Epithelial cell of proximal tubule (primary cell): ENCODE measurements at places on chromosomes 11 and 22.

GRCh38 chr22:37381489-37381888, 45.8 kb downstream of the ELFN2 start:
- DNase-seq, result peak; percentile 16

GRCh38 chr22:43094085-43094484, 4.9 kb upstream of the TTLL1 start:
- DNase-seq, result no peak

DNA sequence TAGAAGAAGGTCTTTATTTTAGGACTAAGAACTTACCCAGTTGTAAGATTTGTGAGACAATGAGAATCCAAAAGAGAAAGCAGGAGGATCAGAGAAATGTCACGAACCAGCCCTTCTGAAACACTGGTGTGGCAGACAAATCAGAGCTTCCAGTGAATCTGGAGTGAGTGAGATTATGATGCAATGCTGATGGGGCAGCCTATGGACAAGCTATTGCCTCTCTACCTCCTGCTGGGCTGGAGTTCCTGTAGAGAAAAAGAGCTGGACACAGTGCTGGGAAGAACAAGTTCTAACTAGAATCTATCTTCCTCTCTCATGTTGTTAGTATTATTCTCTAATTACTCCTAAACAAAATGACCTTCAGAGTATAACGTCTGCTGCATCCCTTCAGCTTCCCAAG, 12.0 kb upstream of the ANO3 start:
- no peak for DNase-seq

DNA sequence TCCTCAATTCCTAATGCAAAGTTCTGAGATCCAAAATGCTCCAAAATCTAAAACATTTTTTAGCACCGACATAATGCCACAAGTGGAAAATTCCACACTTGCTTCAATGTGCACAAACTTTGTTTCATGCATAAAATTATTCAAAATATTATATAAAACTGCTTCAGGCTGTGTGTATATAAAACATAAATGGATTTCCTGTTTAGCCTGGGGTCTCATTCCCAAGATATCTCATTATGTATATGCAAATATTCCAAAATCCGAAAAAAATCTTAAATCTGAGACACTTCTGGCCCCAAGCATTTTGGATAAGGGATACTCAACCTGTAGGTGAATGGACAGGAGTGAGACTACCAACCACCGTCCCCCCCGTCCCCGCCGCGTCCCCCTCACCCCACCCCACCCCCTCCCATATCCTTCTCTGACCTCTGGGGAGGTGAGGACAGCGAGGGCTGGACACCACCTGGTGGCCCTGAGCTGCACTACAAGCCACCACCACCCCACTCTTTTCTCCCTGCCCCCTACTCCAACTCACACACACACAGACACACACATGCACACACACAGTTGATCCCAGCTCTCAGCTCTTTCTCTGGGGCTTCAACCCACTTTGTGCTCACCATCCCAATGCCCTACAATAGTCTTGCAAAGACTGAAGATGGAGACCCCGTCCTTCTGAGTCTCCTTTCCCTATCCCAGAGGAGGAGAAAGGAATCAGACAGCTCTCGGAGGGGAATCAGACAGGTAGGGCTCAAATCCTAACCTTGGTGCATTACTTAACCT, 101.0 kb downstream of the PDE2A start:
- no peak for DNase-seq

DNA sequence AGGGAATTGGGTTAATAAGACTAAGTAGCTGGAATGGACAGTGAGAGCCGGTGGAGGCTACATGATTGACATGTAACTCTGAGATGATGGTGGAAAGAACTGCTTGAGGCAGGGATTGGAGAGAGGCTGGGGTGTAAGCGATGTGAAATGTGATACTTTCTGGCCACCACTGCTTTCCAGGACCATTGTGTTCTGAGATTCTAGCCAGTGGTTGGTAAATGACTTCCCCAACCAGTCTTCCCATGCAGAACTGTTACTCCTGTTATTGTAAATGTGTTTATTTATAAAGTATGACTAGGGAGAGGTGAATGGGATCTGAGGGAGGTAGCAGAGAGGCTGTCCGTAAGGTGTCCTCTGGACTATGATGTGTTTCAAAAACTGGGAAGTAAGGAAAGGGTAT, 18.1 kb downstream of the EXT2 start:
- DNase-seq, result no peak

DNA sequence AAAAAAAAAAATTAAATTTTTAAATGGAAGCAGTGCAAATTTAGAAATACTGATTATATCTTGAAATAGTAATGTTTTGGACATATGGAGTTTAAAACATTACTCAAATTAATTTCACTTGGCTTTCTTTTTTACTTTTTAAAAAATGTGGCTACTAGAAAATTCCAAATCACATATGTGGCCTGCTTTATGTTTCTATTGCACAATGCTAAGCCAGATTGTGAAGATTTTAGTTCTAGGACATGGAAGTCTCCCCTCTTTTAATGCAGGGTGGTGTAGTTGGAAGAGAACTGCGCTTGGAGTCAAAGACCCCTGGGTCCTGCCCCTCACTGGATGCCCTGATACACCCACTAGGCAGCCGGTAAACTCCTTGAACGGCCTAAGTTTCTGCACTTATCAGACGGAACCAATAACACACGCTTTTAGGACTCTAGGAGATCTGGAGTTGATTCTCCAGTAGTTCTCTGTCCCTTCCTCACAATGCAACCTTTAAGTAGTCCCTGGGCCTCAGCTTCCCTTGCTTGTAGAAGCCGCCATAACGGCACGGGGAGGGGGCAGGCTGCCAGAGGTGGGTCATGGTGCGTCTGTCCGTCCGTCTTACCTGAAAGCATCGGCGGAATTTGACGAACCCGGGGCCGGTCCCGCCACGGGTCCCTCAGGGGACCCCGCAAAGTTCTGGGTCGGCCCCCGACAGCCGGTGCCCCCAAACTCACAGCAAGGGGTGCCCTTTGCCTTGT, 505 bp downstream of the FAM227A start:
- DNase-seq, result no peak

DNA sequence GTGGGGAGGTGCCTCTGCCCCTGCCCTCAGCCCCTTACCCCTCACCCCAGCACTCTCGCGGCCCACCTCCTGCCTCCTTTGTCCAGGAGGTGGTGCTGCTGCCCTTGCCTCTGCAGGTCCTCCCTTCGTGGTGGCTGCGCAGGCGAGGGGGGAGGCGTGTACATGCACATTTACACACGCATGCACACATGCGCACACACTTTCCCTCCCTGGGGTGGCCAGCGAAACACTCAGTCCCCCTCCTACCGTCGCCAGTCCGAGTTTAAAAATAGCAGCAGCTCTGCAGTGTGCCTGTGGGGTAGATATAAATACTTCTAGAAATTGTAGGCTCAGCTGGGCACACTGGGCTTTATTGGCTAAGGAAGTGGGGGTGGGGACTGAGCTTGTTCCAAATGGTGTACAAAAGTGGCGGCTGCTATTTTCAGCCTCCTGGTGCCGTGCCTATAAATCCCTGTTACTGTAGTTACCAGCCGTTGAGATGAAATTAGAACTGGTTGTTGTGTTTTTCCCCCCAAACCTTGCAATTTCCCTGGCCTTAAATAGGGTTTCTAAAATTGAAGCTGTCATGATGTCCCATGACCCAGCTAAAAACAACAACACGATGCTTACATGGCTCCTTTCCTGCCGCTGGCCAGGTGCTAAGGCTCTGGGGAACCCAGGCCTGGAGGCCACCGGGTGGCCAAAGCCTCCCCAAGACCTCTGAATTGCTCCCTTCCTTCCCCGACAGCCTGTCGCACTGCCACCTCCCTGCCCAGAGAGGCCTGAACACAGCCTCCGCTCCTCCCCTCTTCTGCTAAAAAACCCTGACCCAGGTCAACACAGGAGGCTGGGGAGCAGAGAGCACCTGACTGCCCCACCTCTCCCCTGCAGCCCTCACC, 12.4 kb downstream of the PICK1 start:
- no peak for DNase-seq

DNA sequence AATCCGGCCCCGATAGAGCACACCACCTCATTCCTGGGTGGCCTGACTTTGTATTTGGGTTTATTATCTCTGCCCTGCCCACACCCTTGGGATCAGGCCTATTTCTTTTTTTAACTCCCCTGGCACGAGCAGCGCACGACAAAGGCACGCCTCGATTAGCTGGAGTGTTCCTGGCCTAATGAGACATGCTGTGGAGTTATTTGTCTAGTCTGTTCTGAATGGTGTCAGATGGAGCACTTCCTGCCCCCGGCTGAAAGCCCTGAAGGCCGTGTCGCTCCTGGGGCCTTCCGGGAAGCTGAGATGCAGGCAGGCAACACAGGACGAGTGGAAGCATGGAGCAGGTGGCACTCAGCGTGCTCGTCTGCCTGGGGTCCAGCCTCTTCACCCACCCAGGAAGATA, 47.1 kb downstream of the LARGE1 start:
- DNase-seq, result no peak

DNA sequence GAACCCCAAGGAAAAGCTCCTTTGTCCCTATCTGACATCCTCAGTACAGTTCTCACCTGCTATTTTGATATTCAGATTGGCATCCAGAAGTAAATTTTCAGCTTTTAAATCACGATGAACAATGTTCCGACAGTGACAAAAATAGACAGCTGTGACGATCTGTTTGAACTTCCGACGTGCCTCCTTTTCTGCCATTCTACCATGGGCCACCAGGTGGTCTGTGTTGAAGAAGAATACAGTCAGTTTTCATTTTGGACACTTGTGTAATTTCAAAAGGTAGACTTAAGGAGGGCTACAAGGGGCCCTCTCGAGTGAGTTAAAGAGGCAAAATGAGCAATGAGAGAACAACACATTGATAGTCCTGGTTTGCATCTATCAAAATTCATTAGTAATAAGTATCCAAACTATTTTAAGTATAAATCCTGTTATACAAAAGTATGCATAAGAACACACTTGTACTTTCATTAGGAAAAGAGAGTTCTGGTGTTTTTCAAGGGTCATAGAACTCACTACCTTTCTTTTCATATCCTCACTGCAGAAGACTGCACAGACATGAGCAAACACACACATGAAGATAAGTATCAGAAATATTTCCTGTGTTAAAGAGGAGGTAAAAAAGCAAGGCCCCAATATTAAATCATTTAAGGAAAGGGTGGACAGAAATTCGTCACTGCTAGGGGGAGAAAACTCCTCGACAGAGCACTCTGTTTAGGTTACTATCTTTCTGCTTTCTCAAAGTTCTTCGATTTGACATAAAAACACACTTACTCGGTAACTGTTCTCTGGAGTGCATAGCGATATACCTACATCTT, 89.9 kb upstream of the APOA1 start:
- DNase-seq, result no peak

DNA sequence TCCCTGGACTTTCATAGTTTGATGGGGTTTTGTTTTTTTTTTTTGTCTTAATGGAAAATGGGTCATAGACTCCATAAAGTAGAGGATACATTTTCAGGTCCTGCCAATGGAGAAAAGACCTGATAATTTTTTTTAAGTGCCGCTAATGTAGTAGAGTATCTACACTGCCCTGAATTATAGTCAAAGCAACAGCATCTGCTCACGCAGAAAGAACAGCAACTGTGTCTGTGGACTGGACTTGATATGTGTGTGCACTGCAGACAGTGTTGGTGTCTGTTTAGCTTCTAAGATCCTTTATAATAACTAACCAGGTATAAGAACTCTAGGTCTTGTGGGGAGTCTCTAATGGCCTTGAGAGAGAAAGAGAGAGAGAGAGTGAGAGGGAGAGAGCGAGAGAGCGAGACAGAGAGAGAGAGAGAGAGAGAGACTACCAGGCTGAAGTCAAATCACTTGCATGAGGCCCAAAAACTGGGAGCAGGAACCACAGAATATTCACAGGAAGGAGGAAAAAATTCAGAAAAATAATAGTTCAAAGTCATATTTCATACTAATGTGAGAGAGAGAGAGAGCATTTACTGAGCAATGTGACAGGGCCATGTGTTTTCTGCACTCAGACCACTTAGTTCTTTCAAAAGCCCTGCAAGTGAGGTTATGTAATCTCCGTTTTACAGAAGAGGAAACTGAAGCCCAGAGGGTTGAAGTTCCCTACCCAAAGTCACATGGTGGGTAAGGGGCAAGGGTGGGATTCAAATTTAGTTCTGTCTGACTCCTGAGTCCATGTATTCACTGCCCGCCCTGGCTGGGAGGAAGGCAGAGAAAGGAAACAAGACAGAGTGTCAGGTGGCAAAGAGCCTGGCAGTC, 8.6 kb upstream of the MIAT start:
- DNase-seq, result no peak

DNA sequence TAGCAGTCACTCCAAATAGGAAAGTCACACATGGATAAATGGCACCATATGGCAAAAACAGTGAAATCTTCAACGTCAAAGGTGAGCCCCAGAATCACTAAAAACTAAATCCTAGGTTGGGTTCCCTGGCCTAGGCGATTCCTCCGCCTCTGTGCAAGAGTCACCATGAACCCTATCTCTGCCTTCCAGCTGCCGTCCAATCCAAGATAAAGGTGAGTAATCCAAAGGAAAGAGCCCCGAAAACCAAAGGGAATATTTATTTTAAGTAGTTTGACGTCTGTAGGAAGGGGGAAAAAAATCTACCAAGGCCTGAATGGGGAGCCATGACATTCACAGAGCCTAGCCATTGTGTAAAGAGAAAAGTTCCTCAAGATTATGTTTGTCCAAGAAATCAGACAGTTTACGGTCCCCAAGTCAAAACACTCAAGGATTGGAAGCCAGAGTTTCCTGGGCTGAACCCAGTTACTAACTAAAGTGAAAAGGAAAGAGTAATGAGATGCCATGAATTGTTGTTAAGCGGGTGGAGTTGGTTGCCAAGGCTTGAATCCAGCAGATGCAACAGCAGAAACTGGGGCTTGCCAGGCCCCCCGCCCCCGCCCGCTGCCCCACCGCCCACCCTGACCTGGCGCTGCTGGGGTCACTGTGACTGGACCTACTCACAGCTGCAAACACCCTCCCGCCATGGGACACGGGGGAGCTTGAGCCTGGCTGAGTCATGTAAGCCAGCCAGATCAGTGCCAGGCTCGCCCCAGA, 39.7 kb upstream of the ETS1 start:
- DNase-seq, result no peak

GRCh38 chr11:12099132-12099873, 11.1 kb upstream of the MICAL2 start:
- no peak for DNase-seq

GRCh38 chr11:115676206-115676605, 172.0 kb upstream of the CADM1 start:
- DNase-seq, result no peak

DNA sequence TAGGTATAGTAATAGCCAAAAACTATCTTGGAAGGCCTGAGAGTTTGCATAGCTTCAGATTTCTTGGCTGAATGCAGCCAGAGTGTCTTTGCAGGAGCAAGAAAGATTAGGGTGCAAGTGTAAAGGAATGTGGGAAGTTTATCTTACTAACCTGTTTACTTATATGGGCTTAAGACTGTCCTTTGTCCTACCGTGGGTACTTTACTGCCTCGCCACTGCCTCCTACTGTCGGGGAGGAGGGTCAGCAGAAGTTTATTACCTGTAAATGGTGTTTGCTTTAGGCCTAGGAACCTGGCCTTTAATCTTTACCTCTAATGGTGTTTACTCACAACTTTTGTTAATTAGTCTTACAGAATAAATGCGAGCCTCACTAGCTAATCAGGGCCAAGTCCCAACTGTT, 633.8 kb downstream of the DLG2 start:
- DNase-seq, result no peak

DNA sequence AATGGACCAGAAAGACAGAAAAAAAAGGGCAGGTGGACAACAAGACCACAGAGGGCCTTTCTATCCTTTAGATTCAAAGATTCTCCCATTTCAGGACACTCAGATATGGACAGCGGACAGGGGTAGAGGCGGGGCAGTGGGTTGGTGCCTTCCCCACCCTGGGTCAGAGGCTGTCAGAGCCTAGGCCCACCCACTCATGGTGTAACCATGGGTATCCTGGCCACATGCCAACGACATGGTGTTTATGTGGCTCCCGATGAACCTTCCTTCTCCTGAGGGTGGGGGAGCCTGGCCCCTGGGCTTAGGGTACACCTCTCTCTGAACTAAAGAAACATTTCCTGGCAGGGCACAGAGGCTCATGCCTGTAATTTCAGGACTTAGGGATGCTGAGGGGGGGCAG, 14.3 kb upstream of the P2RY2 start:
- no peak for DNase-seq
